ENCODE measurements at places on chromosomes 4 and X.

DNA sequence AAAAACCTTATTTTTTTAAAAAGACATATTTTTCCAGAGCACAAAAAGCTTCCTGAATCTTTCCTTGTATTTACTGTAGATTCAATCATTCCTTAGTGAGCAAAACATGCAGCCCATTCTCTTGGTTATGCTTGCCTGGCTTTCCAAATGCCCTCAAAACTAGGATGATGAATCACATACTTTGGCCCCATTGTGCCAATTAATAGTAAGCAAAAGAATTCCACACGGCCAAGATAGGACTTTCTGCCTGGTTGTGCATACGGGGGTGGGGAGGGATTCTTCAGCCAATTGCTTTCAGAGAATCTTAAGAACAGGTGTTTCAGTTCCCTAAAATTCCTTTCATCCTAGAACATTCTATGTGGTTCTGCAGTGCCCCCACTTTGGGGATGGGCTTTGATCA is 7.0 kb downstream of the RAI2 start:
- no peak for DNase-seq

DNA sequence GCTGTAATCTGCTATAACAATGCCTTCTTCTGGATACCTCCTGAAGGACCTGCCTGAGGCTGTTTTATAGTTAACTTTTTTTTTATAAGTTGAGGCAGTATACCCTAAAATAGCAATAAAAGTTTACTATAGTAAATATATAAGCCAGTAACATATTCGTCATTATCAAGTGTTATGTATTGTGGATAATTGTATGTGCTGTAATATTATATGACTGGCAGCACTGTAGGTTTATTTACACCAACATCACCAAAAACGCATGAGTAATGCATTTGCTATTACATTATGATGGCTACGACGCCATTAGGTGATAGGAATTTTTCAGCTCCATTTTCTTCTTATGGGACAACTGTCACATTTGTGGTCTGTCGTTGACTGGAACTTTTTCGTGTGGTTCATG is 237.2 kb upstream of the PITX2 start:
- no peak for DNase-seq

DNA sequence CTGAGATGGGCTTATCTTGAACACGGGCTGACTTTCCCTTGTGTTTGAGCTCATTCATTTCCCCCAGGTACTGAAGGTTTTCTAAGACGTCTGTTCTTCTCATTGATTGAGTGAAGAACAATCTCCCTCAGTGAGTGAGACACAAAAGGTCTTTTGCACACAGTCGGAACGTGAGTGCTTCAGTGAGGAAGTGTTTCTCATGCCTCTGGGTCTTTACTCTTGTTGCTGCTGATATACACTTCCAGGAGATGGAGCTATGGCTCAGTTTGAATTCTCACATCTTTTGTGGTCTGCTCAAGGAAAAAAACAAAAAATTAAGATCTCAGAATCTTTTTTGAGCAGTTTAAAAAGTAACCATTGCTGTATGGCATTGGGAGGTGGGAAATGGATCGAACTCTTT is 981.9 kb upstream of the TENM3 start:
- DNase-seq: no peak

DNA sequence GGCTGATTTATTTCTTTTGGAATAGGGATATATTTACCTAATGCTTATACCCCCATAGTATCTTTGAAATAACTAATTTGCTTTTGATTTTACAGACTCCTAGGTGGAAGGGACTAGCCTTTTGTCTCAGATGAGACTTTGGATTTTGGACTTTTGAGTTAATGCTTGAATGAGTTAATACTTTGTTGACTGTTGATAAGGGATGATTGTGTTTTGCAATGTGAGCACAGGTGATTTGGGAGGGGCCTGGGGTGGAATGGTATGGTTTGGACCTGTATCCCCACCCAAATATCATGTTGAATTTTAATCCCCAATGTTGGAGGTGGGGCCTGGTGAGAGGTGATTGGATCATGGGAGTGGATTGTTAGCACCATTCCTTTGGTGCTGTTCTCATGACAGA is 117.4 kb upstream of the ZC4H2 start:
- DNase-seq: no peak

DNA sequence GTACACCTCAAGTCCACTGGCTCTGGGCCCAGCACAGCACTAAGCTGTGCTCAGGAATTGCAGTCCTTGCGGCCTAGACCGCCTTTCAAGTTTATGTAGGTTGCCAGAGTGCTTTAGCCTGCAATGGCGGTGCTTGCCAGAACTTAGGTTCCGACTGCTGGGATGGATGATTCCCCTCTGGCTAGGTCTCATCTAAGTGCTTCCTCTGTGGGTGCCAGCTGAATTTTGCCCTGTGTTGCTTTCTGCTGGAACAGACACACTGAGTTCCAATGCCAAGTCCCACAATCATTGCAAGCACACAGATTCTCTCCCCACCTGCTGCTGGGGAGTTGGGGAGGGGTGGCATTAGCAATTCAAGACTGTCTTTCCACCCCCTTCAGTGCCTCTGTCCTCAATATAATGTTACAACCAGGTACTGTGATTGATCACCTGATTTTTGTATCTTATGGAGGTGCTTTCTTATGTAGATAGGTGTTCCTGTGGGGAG is 129.5 kb downstream of the GRID2 start:
- no peak for DNase-seq

- no peak for DNase-seq
Observed at GRCh38 chrX:1841746-1842145, 226.9 kb downstream of the ASMT start.

DNA sequence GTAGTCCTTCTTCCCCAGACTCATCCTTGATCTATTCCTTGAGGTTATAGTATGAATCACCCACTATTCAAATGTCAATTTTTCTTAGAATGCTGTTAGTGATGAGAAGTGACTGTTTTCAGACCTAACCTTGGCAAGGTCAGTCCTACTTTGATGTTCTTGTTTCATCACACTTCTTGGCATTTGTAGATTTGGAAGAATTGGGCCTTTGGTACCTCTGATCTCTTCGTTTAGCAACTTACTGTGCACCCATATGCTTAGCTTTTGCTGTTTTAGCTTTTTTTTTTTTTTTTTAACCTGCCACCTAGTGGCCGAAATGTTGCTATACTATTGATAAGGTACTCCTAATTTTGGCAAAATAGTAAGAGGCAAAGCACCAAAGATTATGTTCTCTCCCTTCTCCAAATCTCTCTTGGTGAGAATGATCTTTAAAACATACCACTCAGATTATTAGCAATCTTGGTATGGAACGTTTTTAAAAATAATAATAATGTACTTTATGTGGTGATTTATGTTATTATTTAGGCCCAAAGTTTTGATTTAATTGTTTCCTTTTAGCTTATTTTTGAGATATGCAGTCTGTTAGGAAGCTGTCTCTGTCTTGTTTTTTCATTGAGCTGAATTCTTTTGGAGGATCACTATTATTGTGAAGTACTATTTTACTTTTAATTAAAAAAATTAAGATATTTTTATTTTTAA is 16.6 kb downstream of the DCK start:
- DNase-seq: peak; percentile 48

DNA sequence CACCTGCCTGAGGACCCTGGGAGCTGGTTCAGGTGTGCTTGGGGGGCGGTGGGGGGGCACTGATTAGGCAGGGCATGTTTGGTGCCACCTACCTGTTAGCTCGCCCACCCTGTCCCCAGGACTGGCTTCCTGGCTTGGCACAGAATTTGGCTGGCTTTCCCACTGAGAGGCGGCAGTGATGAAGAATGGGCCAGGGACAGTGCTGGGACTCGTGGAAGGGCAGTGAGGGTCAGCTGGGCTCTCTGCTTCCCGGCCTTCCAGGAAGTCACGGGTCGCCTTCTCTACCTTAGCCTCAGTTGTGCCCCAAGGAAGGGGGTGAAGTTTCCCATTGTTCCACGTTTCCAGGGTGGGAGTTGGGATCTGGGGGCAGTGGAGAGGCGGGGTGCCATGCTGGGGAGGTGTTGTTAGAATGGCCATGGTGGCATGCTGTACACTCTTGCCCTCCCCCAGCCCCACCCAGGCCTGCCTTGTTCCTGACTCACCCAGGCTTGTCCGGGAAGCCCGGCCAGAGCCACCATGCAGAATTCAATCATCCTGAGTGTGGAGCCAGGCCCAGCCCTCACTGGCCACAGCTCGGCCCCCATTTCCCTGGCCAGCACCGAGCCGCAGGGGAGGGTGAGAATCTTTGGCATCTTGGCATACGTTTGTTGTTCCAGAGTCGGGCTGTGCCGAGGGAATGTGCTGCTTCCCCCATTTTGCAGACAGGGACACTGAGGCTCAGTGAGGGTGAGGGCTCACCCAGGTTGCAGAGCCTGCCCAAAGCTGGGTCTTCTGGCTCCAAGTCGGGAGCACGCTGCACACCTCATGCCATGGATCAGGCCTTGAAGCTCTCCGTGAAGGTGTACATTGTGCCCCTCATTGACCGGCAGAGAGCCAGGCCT is 21.9 kb upstream of the GPR78 start:
- no peak for DNase-seq

DNA sequence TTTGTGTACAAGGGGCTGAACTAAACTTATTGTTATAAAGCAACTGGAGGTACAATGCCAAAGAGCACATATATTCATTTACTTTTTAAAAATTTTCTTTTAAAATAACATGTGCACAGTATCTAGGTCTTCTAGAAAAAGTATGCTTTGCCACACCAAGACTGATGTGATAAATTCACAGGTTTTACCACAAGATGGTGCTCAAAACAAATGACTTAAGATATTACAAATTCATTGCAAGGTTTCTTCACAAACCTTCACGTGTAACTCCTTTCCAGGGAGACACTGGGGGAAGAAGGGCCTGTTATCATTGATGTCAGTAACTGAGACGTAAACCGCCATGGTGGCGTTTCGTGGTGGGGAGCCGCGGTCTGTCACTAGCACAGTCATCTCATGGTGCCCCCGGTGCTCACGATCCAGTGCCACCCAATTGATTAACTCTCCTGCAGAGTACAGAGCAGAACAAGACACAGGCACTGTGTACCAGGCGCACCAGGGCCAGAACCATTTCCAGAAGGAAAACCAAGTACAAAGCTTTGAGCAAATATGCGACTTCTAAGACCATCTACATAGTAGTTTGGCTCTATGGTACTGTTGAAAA is 162.2 kb downstream of the DCHS2 start:
- peak; percentile 33 for DNase-seq

GRCh38 chrX:23269923-23270322 is 64.7 kb upstream of the PTCHD1 start:
- no peak for DNase-seq

DNA sequence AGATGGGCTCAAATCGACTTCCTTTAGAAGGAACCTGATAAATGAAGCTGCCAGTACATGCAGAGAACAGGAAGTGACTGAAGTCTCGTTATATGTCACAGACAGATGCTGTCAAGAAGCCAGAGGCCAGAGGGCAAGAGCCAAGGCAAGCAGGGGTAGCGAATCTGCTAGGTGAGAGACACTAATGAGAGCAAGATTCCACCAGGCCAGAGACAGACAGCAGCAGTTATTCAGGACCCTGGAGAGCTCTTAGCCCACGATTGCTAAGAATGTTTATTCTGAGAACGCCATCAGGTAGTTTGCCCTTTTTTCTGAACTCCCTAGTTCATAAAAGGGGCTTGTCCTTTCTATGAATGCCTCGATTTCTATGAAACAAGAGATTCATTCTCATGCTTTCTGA is 73.7 kb downstream of the BEND2 start:
- peak; percentile 1 for DNase-seq

- DNase-seq: no peak
Observed at GRCh38 chr4:42638993-42639392, 17.9 kb downstream of the ATP8A1 start.

DNA sequence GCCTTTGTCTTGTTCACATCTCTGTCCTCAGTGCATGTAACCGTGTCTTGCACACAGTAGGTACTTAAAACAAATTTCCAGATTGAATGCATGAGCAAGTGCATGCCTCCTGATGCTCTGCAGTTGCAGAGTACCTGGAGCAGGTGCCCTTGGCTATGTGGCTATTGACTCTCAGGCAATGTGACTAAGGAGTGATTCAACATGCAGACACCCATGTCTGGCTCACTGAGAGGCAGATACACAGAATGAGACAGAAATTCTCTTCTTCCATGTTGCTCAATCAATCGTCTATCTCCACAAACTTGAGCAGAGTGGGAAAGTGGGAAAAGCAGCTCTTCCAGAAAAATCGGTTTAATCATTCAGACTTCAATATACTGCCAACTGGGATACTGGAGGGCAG is 111.0 kb downstream of the CHRDL1 start:
- DNase-seq: no peak

- no peak for DNase-seq
Observed at GRCh38 chrX:35122756-35123155, 180.2 kb downstream of the FAM47B start.

GRCh38 chr4:173074501-173074946 is 94.1 kb upstream of the GALNT7 start:
- peak; percentile 99 for DNase-seq

- DNase-seq: no peak
Observed at GRCh38 chr4:40143926-40144508, 52.8 kb upstream of the RHOH start.

- peak; percentile 19 for DNase-seq
Observed at GRCh38 chrX:47216393-47216925, 2.0 kb upstream of the CDK16 start.

DNA sequence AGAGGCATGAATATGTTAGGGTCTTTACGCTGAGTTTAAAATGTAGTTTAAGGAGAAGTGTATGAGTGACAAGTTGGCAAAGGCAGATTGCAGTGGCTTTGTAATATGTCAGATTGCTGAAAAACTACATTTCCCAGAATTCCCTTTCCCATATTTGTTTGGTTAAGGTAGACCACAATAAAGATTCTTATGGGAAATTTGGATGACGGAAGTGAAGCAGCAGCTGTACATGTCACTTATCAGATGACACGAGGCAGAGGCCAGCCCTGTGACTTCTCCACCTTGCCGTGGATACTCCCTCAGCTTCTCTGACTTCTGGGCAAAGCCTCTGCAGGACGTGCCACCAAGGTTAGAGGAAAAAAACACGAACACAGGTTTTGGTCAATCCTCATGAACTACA is 229.7 kb upstream of the DKK2 start:
- DNase-seq: no peak

GRCh38 chrX:31070057-31070468 is 1.8 kb downstream of the FTHL17 start:
- no peak for DNase-seq

GRCh38 chr4:53040459-53040815 is 178.3 kb downstream of the RASL11B start:
- DNase-seq: peak; percentile 71

Measured in amniotic epithelial cell (primary cell).